ENCODE measurements at places on chromosomes 2 and 18.

- no peak for DNase-seq
Measured at GRCh38 chr2:2848621-2849333, 517.7 kb upstream of the MYT1L start.

- no peak for DNase-seq
Measured at GRCh38 chr2:36376319-36376765, 20.8 kb downstream of the CRIM1 start.

DNA sequence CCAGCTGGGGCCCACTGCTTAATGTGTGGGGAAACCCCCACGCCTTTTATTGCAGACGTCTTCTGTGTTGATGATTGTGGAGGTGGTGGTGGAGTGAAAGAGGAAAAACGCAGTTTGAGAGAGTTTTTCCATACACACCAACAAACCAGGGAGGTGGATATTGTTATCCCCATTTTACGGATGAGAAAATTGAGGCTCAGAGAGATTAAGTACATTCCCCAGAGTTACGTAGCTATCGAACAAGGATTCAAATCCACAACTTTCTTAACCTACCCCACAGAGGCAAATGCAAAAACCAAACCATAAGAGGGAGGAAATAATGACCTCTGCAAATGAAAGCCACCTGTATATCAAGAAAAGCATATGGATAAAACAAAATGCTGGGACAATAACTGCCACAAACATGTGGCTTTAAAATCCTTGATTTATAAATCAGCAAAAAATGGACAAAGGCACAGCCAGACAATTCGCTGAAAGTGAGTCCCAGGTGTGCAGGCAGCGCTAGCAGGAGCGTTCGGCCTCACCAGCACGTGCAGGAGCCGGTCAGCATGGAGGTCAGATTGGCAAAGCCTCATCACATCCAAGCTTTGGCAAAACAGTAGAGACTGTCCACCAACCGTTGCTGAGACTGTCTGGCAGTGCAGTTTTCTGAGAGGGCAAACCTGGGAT is 12.6 kb upstream of the RAB17 start:
- DNase-seq: no peak

- DNase-seq: no peak
Measured at GRCh38 chr2:239092571-239093294, 244.8 kb downstream of the TWIST2 start.

DNA sequence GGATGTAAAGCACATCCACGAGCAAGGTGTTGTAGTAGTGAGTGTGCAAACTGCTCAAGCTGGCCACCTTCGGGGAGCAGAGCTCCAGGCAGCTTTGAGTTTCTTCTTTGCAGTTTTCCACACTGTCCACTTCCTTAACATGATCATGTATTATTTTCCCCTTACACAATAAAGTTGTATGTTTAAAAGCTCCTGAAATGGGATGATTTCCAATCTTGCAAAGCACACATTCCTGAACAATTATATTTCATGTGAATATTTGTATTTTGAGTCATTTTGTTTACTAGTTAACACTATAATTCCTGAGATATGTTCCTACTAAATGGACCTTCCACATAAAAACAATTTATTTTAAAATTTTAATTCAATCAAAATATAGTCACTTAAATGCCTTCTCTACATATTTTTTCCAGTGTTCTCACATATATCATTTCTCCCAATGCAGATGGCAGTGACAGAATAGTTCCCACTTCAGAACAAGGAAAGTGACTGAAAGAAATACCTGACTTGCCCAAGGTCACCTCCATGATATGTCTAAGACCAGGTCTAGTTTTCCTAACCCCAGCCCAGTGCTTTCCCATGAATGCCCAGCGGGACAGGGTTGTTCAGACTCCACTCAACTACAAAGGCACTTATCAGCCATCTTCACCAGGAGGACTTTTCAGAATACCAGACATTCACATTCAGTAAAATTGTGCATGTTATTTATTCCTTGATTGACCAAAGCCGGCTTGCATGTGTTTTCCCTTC is 5.5 kb downstream of the CYB5A start:
- DNase-seq: no peak

DNA sequence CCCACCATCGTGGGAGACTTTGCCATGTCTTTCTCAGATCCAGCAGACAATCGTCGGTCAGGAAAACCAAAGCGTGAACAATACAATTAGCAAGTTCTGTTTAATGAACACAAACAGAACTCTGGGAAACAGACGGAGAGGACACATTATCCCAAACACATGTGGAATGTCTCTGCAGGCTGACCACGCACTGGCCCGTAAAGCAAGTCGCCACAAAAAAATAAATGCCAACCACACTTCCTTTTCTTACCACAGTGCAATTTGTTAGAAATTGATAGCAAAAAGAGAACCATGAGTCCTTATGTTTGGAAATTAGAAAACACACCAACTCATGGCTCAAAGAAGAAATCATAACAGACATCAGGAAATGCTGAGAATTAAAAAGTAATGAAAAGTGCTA is 210.9 kb downstream of the TWIST2 start:
- no peak for DNase-seq

GRCh38 chr2:237729681-237730475 is 68.7 kb upstream of the RBM44 start:
- DNase-seq: no peak

- DNase-seq: no peak
Measured at GRCh38 chr2:225413786-225414185, 14.3 kb downstream of the NYAP2 start.

DNA sequence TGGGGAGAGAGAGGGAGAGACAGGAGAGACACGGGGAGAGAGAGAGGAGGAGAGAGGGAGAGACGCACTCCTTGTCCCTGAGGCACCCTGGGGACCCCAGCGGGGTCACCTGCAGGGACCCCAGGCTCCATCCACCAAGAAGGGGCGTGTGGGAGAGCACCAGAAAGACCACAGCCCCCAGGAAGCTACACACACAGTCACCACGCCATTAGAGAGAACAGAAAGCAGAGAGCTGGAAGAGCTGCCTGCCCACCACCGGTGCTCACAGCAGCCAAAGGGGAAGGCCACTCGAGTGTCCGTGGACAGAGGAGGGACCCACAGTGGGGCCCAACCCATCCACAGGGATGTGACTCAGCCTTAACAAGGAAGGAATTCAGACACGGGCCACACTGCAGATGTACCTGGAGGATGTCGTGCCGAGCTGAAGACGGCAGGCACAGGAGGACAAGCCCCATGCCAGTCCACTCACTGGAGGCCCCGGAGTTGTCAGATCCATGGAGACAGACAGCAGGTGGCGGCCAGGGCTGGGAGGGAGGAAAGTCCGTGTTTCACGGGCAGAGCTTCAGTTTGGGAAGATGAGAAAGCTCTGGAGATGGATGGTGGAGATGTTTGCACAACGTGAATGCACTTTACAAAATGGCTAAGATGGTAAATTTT is 11.5 kb upstream of the NFATC1 start:
- DNase-seq: no peak

DNA sequence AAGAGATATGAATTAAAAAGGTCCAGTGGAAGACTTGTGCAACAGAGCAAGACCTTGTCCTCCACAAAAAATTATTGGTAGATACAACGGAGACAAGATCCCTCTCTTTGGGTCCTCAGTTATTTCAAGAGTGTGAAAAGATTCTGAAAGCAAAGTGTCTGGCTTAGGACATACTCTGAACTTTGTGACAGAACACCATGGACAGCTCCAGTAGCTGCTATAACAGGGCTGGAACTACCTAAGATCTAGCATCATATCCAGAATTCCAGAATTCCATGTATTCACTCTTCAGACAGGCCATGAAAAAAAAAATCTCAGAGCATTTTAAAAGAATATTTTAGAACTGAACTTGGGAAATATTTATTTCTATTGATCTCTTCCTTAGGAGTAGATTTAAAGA is 74.8 kb upstream of the ZBTB14 start:
- DNase-seq: no peak

GRCh38 chr2:135662088-135662487 is 79.6 kb upstream of the UBXN4 start:
- no peak for DNase-seq

- DNase-seq: no peak
Measured at GRCh38 chr2:3294493-3294892, 83.1 kb downstream of the EIPR1 start.

DNA sequence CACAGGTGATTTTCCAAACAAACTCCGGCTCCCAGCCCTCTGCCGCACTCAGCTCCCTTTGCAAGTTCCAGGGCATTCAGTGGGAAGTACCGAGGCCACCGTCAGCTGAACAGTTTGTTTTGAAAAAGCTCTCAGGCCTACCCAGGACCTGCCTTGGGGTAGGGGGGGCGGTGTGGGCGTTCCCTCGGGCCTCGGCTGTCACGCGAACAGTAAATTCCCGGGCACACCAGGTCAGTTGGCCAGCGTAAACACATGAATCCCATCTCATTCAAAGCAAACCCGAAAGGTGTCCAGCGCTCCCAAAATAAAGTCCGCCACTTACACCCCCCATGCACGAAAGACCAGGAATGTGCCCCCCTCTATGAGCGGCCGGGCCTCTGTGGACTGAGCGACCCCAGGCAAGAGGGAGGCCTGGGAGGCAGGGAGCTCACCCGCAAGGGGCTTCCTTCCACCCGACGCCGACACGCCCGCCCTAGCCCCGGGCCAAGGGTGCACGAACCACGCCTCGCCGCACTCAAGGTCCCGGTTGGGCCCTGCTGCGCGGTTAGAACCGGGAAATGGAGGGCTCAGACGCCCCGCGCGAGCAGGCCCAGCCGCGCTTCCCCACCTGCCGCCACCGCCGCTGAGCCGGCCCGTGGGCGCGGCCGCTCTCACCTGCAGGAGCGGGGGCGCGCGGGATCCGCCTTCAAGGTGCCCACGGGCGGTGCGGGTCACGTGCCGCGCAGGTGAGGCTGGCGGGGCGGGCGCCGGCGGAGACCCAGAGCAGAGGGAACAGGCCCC is at the start of gene WDSUB1:
Gene WDSUB1, minus strand, starts transcription at position 775 of the 780 bp plus-strand sequence. CDS start 3,634 bp downstream, outside the sequence.
- peak; percentile 11 for DNase-seq

DNA sequence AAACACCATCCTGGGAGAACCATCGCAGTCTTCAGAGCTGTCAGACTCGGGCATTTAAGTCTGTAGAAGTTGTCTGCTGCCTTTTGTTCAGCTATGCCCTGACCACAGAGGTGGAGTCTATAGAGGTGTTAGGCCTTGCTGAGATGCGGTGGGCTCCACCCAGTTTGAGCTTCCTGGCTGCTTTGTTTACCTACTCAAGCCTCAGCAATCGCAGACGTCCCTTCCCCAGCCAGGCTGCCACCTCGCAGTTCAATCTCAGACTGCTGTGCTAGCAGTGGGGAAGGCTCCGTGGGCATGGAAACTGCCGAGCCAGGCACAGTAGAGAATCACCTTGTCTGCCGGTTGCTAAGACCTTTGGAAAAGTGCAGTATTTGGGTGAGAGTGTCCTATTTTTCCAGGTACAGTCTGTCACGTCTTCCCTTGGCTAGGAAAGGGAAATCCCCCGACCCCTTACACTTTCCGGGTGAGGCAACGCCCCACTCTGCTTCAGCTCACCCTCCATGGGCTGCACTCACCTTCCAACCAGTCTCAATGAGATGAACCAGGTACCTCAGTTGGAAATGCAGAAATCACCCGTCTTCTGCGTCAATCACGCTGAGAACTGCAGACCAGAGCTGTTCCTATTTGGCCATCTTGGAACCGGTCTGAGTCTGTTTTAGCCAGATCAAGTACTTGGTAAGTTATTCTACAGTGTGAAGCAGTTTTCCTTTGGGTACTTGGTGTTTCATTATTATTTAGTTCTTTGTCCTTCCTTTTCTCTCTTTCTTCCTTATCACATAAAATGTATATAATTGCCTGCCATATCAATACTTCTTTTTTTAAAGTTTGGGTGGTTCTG is 71.5 kb downstream of the CDC42EP3 start:
- DNase-seq: no peak

All from activated T-cell treated with anti-CD3 and anti-CD28 coated beads for 48 hours (primary cell).